CD8-positive, alpha-beta memory T cell (primary cell): ENCODE measurements at places on chromosomes 16 and 17. TPM values are rescaled to one million over a fixed set of nuclear protein-coding genes. Genes with fewer than 3 reads are reported as not detected.

DNA sequence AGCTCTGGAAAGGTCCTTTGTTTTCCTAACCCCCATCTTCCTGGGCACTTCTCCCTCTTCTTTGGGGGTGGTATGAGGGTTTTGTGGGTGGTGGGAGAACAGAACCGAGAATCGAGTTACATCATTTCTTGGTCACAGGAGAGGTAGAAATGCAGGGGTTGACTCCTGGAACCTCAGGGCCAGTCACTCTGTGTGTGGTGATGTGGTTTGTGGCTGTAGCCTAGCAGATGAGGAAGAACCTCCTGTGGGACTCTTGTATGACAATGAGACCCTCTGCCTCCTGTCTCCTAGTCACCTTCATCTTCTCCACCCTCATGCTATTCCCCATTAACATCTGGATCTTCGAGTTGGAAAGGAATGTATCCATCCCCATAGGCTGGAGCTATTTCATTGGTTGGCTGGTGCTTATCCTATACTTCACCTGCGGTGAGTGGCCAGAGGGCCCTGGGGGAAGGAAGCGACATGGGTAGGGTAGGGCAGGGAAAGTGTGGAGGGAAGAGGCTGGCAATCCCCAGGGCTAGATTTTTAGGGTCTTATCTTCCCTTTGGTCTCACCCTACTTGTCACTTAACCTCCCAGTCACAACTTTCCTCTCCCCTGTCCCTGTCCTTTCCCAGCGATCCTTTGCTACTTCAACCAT lies 5.5 kb downstream of the ODF4 start:
- DNase-seq, result no peak

GRCh38 chr16:4680673-4681470 lies 12.5 kb upstream of the NUDT16L1 start:
- no peak for DNase-seq

DNA sequence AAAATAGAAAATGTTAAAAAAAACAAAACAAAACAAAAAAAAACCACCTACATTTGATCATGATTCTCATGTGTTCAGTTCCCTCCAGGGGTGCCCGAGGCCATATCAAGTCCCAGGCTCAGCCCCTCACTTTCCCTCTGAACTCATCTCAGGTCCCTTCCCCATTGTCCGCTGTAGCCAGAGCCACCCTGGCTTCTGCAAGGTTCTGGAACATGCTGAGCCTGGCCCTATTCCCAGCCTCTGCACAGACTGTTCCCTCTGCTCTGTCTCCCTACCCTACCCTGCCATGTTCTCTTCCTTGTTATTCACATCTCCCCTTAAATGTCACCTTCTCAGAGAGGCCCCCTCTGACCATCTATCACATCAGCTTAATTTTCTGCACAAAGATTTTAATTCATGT lies 46.9 kb downstream of the TK2 start:
- no peak for DNase-seq

GRCh38 chr17:62611292-62611691 lies 16.2 kb upstream of the MRC2 start:
- no peak for DNase-seq

DNA sequence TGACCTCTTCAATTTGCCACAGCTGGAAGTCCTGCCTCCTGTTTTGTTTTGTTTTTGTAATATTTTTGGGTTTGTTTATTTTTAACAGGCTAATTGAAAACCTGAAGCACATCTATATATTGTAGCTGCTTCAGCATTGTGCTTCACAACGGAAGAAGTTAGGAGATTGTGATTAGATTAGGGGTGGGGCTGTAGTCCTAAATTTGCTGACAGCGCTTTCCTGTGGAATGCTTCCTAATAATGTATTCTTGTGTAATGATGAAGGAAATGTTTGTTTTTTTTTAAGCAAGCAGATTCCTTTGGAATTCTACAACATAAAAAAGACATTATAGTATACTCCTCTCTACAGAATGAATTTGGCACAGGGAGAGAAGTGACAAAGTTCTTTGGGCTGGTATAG lies 70.1 kb downstream of the NLK start:
- no peak for DNase-seq

DNA sequence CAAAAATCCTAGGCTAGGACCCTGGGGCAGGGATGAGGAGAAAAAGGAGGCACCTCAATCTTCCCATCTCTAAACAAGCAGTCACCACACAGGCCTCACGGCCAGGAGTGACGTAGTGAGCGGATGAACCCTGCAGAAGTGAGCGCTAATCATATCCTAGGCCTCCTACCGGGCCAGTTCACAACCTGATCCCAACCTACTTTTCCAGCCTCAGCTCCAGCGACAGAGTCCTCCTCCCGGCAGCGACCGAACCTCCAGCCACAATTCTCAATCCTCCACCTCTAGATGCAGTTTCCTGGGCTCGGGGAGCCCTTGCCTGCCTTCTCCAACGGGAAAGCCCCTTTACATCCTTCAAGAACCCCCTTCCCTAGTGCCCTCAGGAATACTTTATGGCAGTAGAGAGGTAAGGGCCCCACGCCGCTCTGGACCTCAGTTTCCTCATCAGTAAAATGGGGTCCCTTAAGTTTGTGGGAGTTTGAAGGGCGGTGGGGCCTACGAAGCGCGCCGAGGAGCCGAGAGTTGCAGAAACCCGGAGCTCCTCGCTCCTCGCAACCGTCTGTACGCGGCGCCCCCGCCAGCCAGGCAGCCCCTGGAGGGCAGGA lies 1.4 kb downstream of the ZNF668 start:
- peak; percentile 16 for DNase-seq

GRCh38 chr16:83854420-83854819 lies 44.5 kb upstream of the MLYCD start:
- no peak for DNase-seq

- no peak for DNase-seq
Measured at GRCh38 chr17:37239690-37240334, 136.0 kb upstream of the C17orf78 start.

GRCh38 chr17:63682441-63682840 lies 17.5 kb downstream of the LIMD2 start:
- no peak for DNase-seq

DNA sequence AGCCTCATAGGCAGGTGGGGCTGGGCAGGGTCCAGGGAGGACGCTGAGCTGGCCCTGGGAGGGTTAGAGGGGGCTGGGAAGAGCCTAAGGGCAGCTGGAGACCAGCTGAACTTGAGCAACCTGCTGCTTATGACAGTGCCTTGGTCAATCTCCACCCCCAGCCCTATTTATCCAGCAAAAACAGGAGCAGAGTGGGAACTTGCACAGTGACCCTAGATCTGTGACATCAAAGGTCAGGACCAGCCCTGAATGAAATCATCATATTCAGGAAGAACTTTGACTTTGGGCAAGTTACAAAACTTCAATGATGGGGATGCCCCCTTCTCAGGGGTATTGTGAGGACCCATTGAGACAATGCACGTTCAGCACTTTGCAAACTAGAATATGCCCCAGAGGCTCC lies 9.4 kb downstream of the CD300LF start:
- no peak for DNase-seq

DNA sequence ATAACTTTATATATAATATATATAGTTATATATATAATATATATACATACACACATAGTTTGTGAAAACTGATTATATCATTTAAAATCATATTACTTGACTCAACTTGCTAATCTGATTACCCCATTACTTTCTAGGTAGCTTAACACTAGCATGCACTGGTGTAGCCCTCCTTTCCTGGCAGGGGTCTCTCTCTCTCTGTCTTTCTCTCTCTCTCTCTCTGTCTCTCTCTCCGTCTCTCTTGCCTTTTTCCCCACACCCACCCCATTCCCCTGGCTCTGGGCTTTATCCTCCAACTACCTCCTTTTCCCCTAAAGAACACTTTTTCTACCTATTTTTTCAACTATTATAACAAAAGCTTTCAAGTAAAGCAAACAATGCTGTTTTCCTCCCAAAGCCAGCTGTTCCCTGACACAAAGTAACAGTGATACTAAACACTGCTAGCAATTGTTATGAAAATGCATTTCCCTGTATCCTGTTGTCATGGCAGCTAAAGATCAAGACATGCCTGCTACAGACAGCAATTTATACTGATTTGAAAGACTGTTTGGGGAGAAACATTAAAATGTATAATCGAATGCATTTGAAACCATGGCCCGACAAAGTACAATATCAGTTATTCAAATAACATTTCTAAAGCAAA lies 89.4 kb downstream of the CHD9NB start:
- no peak for DNase-seq

DNA sequence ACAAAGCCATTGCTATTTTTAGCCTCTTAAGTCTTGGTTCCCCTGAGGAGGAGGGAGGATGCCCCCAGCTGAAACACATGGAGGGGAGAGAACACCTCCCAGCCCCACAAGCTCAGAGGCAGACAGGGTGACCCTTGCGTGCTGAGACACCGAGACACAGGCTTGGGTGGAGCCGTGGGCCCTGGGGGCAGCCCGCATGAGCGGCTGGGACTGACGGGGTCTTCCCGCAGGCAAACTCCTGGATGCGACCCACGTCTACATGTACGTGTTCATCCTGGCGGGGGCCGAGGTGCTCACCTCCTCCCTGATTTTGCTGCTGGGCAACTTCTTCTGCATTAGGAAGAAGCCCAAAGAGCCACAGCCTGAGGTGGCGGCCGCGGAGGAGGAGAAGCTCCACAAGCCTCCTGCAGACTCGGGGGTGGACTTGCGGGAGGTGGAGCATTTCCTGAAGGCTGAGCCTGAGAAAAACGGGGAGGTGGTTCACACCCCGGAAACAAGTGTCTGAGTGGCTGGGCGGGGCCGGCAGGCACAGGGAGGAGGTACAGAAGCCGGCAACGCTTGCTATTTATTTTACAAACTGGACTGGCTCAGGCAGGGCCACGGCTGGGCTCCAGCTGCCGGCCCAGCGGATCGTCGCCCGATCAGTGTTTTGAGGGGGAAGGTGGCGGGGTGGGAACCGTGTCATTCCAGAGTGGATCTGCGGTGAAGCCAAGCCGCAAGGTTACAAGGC lies 9.8 kb downstream of the SLC16A3 start:
- peak; percentile 67 for DNase-seq

GRCh38 chr16:55059146-55059545 lies 128.5 kb downstream of the IRX5 start:
- DNase-seq, result no peak

DNA sequence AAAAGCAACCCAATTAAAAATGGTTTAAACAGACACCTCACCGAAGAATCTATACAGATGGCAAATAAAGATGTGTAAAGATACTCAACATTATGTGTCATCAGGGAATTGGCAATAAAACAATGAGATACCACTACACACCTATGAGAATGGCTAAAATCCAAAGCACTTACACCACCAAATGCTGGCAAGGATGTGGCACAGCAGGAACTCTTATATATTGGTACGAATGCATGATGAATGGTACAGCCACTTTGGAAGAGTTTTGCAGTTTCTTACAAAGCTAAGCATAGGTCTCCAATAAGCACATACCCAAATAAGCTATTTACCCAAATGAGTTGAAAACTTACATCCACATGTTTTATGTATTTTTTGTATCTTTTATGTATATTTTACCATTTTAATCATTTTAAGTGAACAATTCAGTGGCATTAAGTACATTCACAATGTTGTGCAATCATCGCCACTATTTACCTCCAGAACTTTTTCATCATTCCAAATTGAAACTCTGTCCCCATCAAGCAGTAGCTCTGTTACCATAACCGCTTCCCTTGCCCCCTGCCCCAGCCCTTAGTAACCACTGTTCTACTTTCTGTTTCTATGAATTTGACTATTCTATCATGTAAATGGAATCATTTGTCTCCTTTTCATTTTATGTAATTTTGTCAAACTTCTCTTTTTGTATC lies 6.7 kb upstream of the ALDH3A2 start:
- DNase-seq, result no peak

DNA sequence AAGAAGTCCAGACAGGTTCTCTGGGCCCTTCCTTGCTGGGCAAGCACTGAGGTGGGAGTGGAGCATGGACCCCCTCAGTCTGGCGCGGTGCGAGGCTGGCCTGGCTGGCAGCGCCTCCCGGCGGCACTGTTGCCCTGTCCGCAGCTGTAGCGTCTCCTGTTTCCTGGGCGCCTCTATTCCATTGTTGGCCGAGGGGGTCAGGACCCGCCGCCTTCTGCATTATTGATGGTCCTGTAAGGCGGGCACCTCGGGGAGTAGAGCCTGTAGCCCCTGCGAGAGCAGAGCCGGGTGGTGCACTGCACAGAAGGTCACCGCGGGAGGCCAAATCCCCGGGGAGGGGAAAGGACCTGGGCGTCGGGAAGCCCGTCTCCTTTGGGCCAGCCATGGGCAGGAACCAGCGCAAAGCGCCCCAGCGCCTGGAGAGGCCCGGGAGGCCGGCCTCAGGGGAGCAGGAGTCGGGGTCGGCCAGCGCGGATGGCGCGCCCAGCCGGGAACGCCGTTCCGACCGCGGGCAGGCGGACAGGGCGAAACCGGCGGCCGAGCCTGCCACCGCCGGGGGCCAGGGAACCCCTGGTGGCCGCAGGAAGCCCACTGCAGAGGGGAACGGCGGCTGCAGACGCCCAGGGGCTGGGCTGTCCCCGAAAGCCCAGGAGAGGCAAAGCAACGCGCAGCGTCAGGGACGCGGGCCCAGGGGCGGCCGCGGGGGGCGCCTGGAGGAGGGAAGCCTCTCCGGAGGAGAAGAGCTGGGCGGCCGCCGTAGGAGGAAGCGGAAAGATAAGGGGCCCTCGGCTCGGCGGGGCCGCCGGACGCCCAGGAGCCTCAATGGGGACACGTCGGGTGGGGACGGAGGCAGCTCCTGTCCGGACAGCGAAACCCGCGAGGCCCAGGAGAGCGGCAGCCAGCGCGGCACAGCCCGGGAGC lies at the start of gene MYO15B:
TSS of gene MYO15B (plus strand) at position 126 of the 921 bp plus-strand sequence. CDS start at position 384, 258 bp downstream.
- DNase-seq, result peak; percentile 75

GRCh38 chr17:81481073-81481799 lies 31.4 kb downstream of the ACTG1 start:
- DNase-seq, result peak; percentile 45

DNA sequence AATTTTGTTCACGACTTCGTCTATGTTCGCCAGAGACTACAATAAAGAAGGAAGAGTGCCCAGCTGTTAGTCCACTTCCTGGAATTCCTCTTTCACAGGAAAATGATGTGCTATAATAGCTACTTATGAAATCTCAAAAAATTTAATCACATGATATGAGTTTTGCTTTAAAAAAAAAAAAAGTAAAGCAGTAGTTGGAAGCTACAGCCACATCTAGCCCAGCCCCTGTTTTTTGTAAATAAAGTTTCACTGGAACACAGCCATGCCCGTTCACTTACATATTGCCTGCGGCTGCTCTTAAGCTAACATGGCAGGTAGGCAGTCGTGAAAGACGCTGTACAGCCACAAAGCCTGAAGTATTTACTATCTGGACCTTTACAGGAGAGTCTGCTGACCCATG lies 15.3 kb downstream of the VPS53 start:
- no peak for DNase-seq

- DNase-seq, result no peak
Measured at GRCh38 chr17:63362115-63362514, 84.0 kb downstream of the CYB561 start.

GRCh38 chr17:42018339-42018738 lies 1.1 kb upstream of the DNAJC7 start:
- no peak for DNase-seq

Gene LGALS9
- 9.8 TPM for total RNA-seq
